ENCODE measurements at places on chromosomes 6 and 20.

DNA sequence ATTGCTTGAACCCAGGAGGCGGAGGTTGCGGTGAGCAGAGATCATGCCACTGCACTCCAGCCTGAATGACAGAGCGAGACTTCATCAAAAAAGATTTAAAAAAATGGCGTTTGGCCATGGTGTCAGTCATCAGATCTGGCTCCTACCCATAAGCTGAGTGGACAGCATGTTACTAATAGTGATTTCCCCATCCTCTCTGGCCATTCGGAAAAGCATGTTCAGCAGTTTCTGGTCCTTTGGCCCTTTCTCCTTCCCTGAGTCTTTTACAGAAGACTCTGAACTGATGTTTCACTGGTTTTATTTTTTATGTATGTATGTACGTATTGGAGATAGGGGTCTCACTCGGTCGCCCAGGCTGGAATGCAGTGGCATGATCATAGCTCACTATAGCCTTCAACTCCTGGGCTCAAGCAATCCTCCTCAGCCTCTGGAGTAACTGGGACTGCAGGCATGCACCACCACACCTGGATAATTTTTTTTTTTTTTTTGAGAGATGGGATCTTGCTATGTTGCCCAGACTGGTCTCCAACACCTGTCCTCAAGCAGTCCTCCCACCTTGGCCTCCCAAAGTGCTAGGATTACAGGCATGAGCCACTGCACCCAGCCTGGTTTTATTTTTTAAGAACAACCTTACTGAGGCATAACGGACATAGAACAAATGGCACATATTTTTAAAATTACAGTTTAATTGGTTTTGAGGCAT lies 84.2 kb upstream of the CNKSR3 start:
- DNase-seq = no peak

DNA sequence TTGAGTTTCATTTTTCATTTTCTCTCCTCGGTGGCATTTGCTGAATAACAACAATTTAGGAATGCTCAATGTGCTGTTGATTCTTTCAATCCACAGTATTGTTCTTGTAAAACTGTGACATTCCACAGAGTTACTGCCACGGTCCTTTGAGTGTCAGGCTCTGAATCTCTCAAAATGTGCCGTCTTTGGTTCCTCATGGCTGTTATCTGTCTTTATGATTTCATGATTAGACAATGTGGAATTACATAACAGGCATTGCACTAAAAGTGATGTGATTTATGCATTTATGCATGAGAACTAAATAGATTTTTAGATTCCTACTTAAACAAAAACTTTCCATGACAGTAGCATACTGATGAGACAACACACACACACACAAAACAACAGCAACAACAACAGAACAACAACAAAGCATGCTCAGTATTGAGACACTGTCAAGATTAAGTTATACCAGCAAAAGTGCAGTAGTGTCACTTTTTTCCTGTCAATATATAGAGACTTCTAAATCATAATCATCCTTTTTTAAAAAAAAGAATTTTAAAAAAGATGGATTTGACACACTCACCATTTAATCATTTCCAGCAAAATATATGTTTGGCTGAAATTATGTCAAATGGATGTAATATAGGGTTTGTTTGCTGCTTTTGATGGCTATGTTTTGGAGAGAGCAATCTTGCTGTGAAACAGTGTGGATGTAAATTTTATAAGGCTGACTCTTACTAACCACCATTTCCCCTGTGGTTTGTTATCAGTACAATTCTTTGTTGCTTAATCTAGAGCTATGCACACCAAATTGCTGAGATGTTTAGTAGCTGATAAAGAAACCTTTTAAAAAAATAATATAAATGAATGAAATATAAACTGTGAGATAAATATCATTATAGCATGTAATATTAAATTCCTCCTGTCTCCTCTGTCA lies 88.1 kb downstream of the SNAP25 start:
- no peak for DNase-seq

DNA sequence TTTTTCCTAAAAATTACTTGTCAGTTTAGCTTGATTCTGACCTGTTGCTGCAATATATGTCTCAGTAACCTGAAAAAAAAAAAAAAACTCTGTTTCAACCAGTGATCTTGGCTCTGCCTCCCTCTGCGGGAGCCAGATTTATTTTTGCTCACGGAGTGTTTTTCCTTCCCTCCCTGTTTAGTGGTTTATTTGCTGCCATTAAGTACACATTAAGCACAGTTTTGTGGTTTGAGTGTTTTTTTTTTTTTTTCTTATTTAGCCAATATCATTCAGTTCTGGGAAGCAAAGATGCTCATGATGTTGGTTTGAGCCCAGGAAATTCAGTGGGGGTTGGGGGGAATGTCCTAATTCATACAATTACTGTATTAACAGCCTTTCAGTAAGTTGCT lies 110.1 kb upstream of the GPR6 start:
- no peak for DNase-seq

- no peak for DNase-seq
Measured at GRCh38 chr6:39476670-39477069, 154.2 kb upstream of the KCNK16 start.

GRCh38 chr6:44826025-44826676 lies 438.6 kb downstream of the CDC5L start:
- no peak for DNase-seq

GRCh38 chr6:151181706-151182363 lies 57.9 kb upstream of the AKAP12 start:
- no peak for DNase-seq

DNA sequence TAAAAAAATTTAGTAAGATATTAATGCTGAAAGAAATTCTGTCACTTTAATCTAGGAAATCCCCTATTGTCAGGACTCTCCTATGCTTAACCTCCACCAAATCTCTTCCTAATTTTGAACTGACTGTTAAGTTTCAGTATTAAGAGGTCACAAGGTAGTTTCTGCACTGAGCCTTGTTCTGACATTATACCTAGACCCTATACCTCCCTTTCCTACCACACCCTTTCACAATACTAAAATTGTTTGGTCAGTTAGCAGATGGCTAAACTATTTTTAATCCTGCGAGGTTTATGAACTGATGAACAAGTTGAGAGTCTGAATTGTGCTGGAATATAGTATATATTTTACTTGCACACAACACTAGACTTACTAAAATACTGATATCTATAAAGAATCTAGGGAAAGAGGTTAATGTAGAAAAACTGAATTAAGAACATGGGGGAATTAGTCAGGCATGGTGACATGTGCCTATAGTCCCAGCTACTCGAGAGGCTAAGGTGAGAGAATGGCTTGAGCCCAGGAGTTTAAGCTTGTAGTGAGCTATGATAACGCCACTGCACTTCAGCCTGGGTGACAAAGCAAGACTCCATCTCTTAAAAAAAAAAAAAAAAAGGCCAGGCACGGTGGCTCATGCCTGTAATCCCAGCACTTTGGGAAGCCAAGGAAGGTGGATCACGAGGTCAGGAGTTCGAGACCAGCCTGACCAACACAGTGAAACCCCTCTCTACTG lies 51.5 kb downstream of the HBS1L start:
- DNase-seq = no peak

DNA sequence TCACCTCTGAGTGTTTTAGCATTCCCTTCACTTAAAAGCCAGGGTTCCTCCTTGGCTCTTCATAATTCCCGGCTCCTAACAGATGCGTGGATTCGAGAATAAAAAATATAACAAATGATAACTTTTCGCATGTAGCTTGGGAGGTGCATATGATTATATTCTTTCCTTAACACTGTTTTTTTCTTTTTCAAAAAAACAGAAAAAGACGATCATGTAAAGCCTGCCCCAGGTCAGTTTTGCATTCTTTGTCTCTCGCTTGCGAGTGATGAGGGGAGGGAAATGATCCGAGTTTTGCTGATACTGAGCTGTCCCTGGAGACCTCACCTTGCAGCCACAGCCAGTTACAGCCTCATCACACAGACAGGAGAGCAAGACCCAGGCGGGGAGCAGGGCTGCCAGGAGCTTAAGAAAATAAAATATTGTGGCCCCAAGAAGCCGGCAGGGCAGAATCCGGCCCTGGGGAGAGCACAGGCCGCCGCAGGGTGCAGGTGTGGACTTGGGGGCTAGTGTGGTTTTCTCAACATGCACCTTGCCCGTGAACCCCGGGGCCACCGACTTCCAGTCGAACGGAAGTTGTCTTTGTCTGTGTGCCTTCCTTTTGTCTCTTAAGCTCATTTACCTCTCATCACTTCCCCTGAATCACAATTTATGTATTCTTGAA lies 301.8 kb downstream of the TAF4 start:
- DNase-seq = no peak

GRCh38 chr6:10140824-10141223 lies 274.1 kb downstream of the TFAP2A start:
- DNase-seq = no peak

GRCh38 chr6:155985660-155986138 lies 530.1 kb upstream of the NOX3 start:
- no peak for DNase-seq

All from CD4-positive, alpha-beta T cell treated with Interferon alpha-2 for 1 hour (primary cell).